ENCODE measurements at places on chromosomes 1 and 21.

- no peak for DNase-seq
Measured at GRCh38 chr21:14678973-14679574, 133.0 kb upstream of the SAMSN1 start.

- no peak for DNase-seq
Measured at GRCh38 chr1:238677567-238677966, 708.8 kb upstream of the CHRM3 start.

- no peak for DNase-seq
Measured at GRCh38 chr1:113654883-113655282, 104.4 kb downstream of the PHTF1 start.

GRCh38 chr1:109994654-109995053 is 10.1 kb downstream of the AHCYL1 start:
- no peak for DNase-seq

- DNase-seq = no peak
Measured at GRCh38 chr1:246338098-246338497, 169.0 kb downstream of the SMYD3 start.
